Suppressor macrophage treated with lipopolysaccharide for 1 hour (primary cell): ENCODE measurements at places on chromosomes 3 and 15.
A peak's percentile ranks its signal among the peaks of the same experiment; 100 is the strongest.

- peak; percentile 70 for DNase-seq
These were observed 17.4 kb downstream of the SH3BP5 start for GRCh38 chr3:15315003-15315402.

DNA sequence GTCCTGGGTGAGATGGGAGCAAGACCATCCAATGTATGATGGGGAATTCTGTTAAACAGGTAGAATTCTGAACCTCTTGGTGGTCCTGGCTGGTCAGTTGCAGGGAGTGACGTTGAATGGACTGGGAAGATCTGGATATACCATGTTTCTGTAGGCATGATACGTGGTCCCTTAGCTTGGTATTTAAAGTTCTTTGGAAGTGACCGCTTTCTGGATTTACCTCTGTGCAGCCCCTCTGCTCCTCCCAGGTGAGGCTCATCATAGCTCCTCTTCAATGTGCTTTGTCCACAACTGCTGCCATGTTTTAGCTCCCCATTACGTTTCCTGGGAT lies 37.2 kb downstream of the SMAD3 start:
- no peak for DNase-seq

GRCh38 chr3:190119461-190120268 lies 1.0 kb downstream of the P3H2 start:
- peak; percentile 43 for DNase-seq

DNA sequence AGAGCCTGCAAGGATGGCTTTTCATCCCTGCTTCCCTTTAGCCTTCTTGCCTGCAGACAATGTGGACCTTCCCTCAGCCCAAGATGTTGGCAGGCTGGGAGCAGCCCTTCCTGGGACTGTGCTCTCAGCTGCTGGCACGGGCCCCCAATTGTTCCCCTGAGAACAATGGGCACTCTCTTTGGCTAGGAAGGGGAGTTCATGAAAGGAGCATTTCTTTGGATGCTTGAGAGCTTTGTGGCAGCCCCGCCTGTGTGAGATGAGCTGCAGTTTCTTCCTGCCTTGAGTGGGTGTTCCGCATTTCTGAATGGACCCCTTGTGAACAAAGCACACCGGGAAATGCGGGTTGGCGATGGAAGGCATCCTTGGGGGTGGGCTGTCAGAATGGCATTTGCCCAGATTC lies 35.0 kb upstream of the BSN start:
- no peak for DNase-seq

DNA sequence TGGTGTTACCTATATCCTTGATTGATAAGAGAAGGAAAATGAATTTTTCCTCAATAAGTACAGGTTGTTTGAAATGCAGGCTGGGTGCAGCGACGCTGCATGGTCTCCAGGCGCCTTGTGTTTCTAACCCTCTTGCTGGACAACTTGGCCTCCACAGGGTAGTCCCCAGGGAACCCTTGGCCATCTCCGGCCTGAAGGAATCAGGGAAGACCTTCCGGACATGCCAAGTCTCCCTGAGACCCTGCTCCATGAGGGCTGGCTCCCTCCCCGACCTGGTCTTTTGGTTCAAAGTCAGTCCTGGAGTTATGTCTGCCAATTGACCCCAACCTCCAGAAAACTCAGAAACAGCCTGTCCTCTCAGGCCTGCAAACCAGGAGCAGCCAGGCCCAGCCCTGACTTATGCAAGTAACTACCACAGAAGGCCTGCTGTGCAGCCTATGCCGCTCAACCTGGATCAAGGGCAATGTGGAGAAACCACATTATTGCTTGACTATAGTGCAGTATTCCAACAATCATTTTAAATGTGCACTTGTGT lies 98.3 kb downstream of the LIPC start:
- no peak for DNase-seq

DNA sequence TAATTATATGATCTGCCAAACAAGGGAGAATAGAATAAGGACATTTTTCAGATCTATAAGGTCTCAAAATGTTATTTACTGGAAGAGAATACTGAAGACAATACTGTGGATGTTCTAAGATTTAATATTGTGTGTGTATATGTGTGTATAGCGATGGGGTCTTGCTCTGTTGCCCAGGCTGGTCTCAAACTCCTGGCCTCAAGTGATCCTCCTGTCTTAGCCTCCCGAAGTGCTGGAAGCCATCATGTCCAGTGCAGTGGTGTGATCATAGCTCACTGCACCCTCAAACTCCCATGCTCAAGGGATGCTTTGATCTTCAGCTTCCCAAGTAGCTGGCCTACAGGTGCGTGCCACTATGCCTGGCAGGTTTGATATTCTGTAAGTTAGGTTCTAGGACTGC lies 91.3 kb downstream of the NBEAL2 start:
- no peak for DNase-seq
